ENCODE measurements at places on chromosomes 3 and 15.

DNA sequence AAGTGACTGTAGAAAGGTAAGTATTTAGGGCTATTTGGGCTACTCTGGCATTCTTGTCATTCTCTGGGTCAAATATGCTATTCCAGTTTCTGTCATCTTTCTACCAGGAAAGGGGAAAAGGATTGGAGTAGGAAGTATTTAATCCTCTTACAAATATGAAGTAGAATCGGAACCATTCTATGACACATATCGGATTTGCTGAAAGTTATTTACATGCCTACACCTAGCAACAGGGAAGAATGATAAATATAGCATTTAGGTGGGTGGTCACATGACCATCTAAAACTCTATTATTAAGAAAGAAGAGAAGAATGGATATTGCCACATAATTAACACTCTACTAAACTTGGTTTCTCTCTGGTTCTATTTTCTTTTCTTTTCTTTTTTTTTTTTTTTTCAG, 1353.1 kb downstream of the ZPLD1 start:
- DNase-seq, result no peak

DNA sequence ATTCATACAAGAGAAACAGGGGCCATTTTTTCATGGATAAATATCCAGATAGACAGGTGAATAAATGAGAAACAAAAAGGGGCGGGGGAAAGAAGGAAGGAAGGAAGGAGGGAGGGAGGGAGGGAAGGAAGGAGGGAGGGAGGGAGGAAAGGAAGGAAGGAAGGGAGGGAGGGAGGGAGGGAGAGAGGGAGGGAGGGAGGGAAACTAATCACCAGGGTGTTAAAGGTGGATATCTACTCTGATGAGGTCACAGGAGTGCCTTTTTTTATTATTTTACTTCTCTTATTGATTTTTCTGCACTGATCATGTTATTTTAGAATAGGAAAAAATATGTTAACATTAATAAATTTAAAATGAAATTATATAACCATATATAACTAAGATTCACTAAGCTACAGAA, 10.4 kb upstream of the VEPH1 start:
- DNase-seq, result no peak

GRCh38 chr3:66039590-66039887, 821 bp upstream of the MAGI1 start:
- DNase-seq, result no peak

- no peak for DNase-seq
Observed at GRCh38 chr15:43775411-43775965, 1.3 kb downstream of the ELL3 start.

- no peak for DNase-seq
Observed at GRCh38 chr3:12436514-12437220, 47.6 kb upstream of the TSEN2 start.

DNA sequence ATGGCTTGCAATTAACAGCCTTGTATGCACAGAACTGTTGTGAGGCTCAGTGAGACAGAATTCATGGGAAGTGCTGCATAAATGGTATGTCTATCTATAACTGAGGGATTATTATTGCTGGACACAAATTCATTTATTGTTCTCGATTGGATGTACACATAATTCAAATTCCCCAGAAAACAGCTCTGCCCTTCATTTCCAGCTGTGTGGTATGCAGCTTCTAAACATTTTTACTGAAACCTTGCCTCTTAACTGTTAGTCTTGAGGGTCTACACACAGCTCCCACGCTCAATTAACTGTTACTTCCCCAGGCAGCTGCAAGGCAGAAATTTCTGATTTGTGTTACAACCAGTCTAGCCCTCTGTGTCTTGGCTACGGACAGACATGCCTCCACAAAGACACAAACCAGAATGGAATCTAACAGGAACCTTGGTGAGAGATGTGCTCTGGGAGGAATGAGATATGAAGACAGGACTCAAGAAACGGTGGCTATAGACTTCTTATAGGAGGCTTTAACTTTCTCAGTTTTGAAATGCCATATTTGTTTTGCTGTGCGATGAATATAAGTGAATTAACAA, 139.7 kb upstream of the TBL1XR1 start:
- DNase-seq, result no peak

GRCh38 chr3:5543047-5543446, 355.5 kb downstream of the EDEM1 start:
- no peak for DNase-seq

- DNase-seq, result no peak
Observed at GRCh38 chr15:52030010-52030409, 11.0 kb downstream of the MAPK6 start.

- DNase-seq, result no peak
Observed at GRCh38 chr3:16151109-16151508, 23.4 kb upstream of the GALNT15 start.

DNA sequence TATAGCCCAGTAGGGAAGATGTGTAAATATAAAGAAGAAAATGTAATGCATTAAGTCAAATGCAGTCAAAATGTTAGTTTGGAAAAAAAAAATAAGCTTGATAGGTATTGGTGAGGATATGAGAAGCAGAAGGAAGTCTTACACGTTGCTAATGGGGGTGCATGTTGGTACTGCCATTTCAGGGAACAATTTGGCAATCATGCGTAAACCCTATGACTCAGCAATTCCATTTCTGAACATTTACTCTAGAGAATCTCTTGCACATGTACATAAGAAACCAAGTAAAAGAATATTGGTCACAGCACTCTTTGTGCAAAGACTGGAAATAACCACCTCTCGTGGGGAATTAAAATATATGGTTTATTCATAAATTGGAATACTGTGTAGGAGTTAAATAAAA, 35.5 kb upstream of the TIMP4 start:
- no peak for DNase-seq

GRCh38 chr3:2603692-2604289, 505.1 kb downstream of the CNTN4 start:
- no peak for DNase-seq

- peak; percentile 0 for DNase-seq
Observed at GRCh38 chr15:79339588-79340314, 28.8 kb downstream of the TMED3 start.

GRCh38 chr3:72187131-72187530, 402.2 kb upstream of the PROK2 start:
- no peak for DNase-seq

DNA sequence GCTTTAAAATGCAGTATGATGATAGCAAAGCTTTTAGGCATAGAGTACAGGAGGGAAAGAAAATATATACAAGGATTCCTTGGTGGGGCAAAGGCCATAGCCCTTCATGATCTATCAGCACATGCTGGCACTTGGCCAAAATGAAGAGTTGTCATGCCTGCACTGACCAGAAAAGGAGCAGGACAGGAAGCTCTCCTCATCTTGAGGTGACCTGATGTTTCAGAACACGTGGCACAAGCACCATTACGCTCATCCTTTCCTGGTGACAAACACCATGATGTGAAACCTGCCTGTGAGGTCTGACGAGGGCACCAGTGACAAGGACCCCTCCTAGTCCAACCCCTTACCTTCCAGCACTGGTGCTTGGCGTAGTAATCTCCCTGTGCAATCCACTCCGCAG, 77.9 kb upstream of the DCLK3 start:
- no peak for DNase-seq

DNA sequence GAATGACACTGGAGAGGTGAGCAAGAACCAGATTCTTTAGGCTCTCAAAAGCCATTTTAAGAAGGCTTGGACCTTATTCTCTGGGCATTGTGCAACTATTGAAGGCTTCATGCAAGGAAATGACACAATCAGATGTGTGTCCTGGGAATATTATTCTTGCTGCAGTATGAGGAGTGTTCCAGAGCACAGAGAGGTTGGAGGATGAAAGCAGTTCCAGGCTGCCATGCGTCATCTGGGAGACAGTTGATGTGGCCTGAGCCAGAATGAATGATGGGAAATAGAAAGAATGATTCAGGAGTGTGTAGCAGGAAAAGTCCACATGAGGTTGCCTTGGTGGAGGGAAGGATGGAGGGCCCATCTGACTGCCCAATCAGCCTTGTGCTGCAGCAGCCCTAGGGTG, 123.1 kb downstream of the CHCHD6 start:
- no peak for DNase-seq

Measured in NCI-H748 treated with DMSO at 0.1 percent for 48 hours (cell line).